ENCODE measurements at places on chromosomes 3 and 15.

GRCh38 chr15:66964111-66964738 is 101.2 kb upstream of the SMAD3 start:
- DNase-seq = no peak

DNA sequence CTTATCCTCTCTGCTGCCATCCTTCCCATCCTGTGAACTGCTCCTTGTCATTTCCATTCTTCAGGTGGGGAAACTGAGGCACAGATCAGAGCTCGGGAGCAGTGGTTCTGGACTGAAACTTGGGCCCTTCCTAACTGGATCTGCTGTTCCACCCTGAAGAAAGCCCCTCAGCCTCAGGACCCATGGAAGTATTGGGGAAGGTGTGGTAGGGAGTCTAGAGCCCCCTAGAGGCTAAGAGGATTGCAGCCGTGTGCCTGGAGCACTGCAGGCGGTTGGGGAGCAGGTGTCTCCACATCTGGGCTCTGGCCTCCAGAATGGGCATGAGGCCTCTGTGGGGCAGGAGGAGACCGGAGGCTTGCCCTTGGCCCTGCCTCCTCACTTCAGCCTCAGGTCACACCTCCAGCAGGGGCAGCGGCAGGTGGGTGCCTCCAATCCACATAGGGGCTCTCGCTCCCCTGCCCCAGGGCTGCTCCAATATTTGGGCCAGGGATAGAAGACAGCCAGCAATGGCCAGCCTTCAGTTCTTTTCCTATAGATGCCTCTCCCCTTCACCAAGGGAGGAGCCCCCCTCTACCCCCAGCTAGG is 28.1 kb downstream of the DNAJB8 start:
- DNase-seq = no peak

- DNase-seq = no peak
Measured at GRCh38 chr3:16381426-16381825, 116.4 kb downstream of the OXNAD1 start.

- no peak for DNase-seq
Measured at GRCh38 chr15:99202176-99202552, 47.2 kb downstream of the TTC23 start.

- no peak for DNase-seq
Measured at GRCh38 chr3:119765239-119765638, 16.7 kb upstream of the NR1I2 start.

DNA sequence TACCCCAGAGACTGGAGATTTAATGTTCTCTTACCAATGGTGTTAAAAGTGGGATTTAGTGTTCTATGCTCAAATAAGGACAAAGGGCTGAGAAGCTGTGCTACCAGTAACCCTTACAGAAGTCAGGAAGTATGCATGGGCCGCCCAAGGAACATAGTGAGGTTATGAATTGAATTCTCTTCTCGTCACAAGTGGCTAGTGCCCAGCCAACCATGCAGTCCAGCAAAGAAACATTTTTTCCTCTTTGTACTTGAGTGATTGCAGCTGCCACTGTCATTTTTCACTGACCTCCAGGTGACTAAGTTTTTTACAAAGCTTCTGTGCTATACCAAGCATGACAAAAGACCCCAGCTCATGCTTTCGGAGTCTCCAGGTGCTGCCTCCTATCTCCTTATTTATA is 110.6 kb upstream of the DCBLD2 start:
- no peak for DNase-seq

- DNase-seq = no peak
Measured at GRCh38 chr3:78129707-78130106, 1089.8 kb downstream of the ROBO2 start.

DNA sequence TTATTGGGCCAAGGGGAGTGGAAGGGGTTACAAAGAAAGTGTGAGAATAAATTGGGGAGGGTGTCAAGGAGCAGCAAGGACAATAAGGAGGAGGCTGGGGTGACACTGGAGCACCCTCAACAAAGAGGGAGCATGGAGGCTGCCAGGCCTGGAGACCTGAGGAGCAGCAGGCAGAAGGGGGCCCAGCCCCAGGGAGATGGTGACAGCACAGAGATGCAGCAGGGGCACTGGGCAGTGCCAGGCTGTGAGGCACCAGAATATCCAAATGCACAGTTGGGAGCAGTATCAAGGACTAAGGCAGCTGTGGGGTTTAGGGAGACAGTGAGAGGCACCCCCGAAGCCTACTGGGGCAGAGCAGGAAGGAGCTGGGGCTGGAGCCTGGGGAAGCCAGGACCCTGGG is 19.4 kb upstream of the ALAS1 start:
- DNase-seq = no peak

GRCh38 chr15:32923176-32923575 is 205.4 kb downstream of the GREM1 start:
- DNase-seq = no peak

GRCh38 chr3:125645616-125646015 is 50.3 kb upstream of the OSBPL11 start:
- DNase-seq = no peak

DNA sequence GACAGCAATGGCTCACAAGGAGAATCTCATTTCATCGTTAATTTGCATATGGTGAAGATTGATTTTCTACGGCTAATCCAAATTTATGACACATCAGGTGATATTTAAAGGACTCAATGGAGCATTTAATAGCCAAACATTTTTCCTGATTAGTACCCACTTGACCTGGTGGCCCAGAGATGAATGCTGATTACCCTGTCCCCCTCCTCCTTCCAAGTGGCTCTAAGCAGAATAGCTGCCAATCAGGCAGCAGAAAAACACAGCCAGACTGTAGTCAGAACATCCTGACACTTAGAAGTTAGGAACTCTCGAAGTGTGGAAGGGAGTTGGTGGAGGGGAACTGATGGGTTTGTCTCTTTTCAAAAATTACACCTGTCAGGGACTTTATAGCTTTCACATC is 302.5 kb downstream of the ZNF621 start:
- DNase-seq = no peak

GRCh38 chr3:32194653-32195052 is 43.8 kb upstream of the CMTM8 start:
- no peak for DNase-seq

GRCh38 chr3:11949351-11949750 is 54.8 kb upstream of the SYN2 start:
- no peak for DNase-seq

DNA sequence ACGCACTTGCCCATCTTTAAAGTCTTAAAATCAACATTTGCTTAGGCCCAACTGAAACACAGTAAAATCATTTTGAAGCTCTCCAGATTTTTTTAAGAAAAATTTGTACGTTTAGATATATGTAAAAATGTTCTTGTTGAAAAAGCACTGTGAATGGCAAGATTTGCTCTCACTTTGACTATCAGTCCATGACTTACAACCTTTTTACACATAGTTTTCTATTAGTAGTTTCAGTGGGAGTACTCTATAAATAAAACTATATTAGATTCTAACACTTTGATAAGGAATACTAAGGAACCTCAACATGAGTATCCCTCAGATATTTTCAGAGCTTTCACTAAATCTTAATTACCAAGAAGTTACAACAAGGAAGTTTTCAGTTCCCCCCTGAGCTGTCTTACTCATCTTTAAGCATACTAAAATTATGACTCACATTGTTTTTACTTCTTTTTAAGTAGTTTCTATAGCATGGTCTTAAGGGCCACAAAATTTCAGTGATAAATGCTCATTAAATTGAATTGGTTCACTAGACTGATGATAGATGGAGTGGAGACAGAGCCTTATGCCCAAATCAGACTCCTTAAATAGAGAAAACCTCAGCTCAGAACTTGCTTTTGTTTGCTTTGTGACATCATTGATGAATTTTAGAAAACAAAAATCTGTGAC is 31.6 kb upstream of the RAP2B start:
- no peak for DNase-seq

DNA sequence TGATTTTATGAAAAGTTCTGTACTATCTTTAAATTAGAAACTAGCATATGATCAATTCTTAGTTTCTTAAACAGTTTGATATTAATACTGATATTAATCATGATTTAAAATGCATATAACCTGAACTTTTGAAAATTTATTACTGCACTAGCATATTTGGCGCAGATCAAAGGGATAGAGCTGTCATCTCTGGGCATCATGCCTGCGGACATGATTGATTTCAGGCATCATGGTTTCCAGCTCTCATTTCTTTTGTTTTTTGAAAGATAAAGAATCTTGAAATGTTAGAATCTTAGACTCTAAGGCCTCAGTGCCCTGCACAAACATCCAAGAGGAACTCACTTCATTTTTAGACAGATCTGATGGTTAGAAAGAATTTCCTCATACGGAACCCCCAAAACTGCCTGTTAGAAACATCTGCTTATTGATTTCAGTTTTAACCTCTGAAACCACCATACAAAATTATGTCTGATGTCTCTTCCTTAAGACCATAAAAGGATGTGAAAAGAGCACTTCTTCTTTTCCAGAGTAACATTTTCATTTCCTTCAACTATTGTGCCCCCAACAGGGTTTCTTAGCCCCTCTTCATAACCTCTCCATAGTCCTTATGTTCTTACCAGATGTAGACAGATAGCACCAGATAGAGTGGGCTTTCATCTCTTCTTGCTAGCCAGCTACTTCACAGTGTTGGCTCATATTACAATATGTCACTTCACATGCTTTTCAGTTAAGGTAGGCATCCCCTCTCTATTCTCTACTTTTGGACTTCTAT is 110.8 kb downstream of the BBX start:
- DNase-seq = no peak

DNA sequence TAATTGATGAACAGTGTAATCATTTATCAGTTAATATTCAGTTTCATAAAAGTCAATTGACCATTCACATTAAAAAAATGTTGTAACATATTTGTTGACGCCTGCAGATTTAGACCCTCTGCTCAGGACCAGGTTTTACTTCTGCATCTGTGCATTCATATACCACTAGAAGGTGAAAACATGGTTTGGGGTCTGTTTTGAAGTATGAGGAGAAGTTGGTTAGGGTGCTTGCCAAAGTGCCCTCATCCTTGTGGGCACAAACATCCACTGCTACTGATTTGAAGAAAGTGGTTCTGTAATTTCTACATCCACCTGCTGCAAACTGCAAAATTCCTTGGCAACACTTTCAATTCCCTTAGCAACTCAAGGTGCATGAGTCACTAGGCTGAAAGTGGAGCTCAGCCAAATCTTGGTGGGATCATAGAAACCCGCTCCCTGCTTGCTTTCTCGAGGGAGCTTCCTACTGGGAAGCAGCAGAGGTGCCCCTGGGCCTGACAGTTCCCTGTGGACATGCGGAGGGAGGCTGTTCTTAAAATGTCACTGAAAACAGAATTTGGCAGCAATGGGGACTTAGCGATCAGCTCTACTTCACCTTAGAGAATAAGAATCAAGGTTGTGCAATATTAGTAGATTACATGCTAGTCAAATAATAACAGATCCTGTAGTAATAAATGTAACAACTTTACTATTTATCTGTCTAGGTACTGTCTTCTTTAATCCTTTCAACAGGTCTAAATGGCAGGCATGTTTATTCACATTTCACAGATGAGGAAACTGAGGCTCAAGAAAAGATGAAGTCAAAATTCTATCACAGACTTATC is 301.0 kb upstream of the TBL1XR1 start:
- no peak for DNase-seq

- no peak for DNase-seq
Measured at GRCh38 chr3:78096488-78097255, 1056.8 kb downstream of the ROBO2 start.

GRCh38 chr3:167996514-167996913 is 99.2 kb downstream of the GOLIM4 start:
- DNase-seq = no peak

GRCh38 chr3:8964436-8965370 is 1.4 kb upstream of the RAD18 start:
- DNase-seq = no peak

DNA sequence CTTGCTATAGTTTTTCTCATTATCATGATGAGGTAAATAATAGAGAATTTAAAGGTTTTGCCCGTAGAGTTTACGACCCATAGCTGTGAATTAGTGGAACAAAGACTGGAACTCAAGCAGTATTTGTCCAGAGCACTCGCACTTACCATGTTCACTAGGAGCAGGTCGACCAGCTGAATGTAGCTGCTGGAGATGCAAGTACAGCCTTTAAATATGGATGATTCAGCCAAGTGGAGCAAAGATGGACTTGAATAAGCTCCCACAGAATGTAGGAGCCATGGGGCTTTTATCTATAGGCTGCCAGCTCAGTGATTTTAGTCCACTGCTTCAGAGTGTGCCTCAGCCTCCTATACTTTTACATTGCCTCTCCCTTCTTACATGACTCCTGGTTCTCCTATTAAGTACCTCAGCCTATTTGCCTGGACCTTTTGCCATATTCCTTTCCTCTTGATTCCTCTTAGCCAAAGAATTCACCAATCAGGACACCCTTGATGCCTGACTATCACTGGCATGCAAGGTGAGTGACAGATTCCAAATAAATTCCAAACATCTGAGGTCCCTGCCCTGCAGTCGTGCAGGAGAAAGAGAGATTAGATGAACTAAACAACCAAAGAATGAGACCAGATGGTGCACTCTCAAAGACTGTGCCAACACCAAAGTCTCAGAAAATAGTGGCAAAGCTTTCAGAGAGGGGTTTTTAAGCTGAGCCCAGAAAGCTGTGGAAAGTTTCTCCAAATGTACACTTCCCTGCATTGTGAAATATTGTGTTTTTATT is 3.9 kb downstream of the MKRN3 start:
- DNase-seq = no peak

DNA sequence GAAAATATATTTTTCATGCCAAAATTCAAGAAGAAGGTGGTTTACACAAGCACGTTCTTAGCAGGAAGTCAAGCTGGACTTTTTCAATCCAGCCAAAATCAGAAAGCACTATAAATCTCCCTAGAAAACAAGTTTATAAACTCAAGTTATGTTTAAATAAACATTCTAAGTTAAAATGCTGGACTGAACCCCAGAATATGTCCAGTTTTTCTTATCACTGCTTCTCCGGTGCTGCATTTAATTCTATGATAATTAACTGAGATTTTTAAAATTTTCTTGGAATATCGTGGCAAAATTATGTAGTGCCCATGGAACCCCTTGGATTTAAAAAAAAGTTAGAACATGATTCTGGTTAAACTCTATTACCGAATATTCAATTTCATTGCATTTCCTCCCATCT is 218.2 kb upstream of the MDFIC2 start:
- no peak for DNase-seq

DNA sequence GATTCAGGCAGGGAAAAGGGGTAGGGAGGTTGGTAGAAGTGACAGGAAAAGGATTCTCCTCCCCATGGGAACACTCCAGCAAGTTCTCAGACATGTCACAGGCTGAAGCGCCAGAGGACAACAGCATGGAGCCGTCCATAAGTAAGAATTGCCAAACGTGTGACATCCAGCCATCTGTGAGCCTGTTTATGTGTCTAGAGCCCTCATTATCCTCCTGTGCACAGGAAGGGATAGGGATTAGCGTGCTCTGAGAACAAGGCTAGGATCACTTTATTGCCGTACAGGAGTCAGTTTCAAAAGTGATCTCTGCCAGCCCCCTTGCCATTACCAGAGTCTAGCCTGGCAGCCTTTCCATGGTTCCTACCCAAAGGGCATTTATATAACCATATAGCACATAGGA is 549.5 kb downstream of the NTRK3 start:
- DNase-seq = no peak

- DNase-seq = no peak
Measured at GRCh38 chr3:66565301-66565700, 64.5 kb upstream of the LRIG1 start.

GRCh38 chr15:51129535-51130188 is 35.0 kb upstream of the TNFAIP8L3 start:
- no peak for DNase-seq

GRCh38 chr3:15539066-15539465 is 17.6 kb upstream of the COLQ start:
- DNase-seq = no peak

Data from activated naive CD4-positive, alpha-beta T cell (primary cell).